ENCODE measurements at places on chromosomes 5 and 9.

DNA sequence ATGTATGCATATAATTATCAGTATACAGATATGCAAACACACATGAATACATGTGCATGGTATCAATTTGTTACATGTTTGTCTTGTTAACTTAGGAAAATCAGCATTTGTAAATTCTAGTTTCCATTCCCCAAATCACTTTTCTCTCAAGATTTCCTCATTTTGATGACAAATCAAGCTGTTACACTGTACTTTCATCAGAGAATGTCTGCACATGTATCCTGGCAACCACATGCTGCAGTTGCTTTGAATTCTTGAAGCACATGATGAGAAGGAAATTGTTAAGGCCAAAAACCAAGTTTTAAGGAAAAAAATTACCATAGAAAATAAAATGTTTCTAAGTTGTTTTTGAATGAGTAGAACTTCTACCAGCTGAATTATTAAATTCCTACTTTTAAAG, 1834.5 kb downstream of the EFNA5 start:
- no peaks in the 10 kb centered on the region for H3K36me3 ChIP-seq
- H3K4me3 ChIP-seq: no peak overlapping the region
- H3K27me3 ChIP-seq: no peaks in the 10 kb centered on the region
- no peak overlapping the region for H3K27ac ChIP-seq

GRCh38 chr5:32254881-32255539, 57.7 kb downstream of the MTMR12 start:
- no peak overlapping the region for H3K4me3 ChIP-seq
- H3K27me3 ChIP-seq: no peaks in the 10 kb centered on the region
- no peak for DNase-seq
- peaks cover 20% of the 10 kb centered on the region for H3K36me3 ChIP-seq

GRCh38 chr5:39424736-39425637, at the start of gene DAB2:
Gene DAB2, minus strand, starts transcription at chr5:39424980. Its CDS starts 30,660 bp downstream, at chr5:39394320.
- no peaks in the 10 kb centered on the region for H3K4me1 ChIP-seq
- H3K27ac ChIP-seq: no peak within 1 kb of the TSS
- H3K4me3 ChIP-seq: peak within 1 kb of the TSS; percentile 74
- H3K36me3 ChIP-seq: no peaks in the 10 kb centered on the region

DNA sequence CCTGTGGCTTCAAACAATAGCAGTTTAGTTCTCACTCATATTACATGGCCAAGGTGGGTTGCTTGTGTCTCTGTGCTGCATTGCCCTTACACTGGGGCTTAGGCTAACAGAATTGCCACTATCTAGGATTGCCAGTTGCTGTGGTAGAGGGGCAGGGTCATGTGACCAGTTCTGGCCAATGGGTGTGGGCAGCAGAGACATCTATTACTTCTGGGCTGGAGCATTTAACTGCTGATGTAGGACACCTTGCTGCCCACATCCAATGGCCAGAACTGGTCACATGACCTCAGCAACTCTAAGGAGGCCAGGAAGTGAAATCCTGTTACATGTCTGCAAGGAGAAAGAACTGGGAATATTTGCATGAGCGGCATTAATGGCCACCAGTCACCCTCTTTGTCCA, 199.3 kb downstream of the C9orf152 start:
- no peak overlapping the region for H3K27ac ChIP-seq
- H3K36me3 ChIP-seq: peaks cover 12% of the 10 kb centered on the region
- no peak overlapping the region for H3K4me3 ChIP-seq
- DNase-seq: no peak

- H3K27me3 ChIP-seq: no peaks in the 10 kb centered on the region
- H3K4me3 ChIP-seq: no peak overlapping the region
- H3K4me1 ChIP-seq: peaks cover 62% of the 10 kb centered on the region
Measured at GRCh38 chr5:133963493-133964128, 4.8 kb downstream of the C5orf15 start.

DNA sequence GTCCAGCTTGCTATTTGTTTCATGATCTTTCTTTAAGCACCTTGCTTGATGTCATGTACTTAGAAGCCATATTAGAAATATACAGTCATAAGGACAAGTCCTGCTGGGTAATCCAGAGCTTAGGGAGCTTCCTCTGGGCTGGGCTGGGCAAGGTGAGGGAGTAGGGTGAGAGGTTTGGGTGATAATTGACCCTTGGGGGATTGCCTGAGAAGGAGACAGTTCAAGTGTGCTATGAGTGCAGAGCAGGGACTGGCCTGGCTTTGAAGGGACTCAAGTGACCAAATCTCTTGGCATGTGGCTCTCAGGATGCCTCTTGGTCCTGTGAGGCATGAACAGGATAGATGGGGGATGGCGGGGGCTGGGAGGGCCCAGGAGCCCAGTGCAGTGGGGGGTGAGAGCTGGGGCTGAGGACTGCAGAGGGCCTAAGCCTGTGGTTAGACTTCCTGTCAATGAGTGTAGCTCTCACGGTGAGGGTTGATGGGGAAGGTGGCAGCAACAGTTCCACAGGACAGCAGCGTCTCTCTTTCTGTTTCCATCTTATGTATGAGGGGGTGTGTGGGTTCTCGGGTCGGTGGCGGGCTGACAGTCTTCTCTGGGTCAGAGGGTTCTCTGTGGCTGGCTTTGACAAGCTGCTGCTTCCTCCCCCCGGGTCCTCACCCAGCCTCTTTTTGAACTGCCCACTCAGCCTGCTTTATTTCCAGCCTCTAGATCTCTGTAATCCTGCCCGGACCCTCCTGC, 53.5 kb downstream of the RGS3 start:
- no peaks in the 10 kb centered on the region for H3K36me3 ChIP-seq
- H3K27me3 ChIP-seq: peaks cover 2% of the 10 kb centered on the region
- DNase-seq: peak; percentile 85
- H3K4me1 ChIP-seq: peaks cover 81% of the 10 kb centered on the region
- H3K27ac ChIP-seq: peak overlapping the region; percentile 85
